ENCODE measurements at places on chromosomes 2 and 18.

GRCh38 chr2:10961490-10961875 lies 49.7 kb downstream of the KCNF1 start:
- H3K27ac ChIP-seq: no peak overlapping the region
- DNase-seq: no peak
- no peaks in the 10 kb centered on the region for H3K36me3 ChIP-seq
- peaks cover 35% of the 10 kb centered on the region for H3K4me1 ChIP-seq
- H3K27me3 ChIP-seq: peaks cover 29% of the 10 kb centered on the region
- no peak overlapping the region for H3K4me3 ChIP-seq

GRCh38 chr2:122875091-122875865 lies 1119.8 kb downstream of the TSN start:
- no peaks in the 10 kb centered on the region for H3K4me1 ChIP-seq
- no peak for DNase-seq
- no peak overlapping the region for H3K4me3 ChIP-seq
- H3K27me3 ChIP-seq: no peaks in the 10 kb centered on the region

- no peak for DNase-seq
- H3K27ac ChIP-seq: no peak overlapping the region
- no peaks in the 10 kb centered on the region for H3K4me1 ChIP-seq
- peaks cover 4% of the 10 kb centered on the region for H3K36me3 ChIP-seq
- no peaks in the 10 kb centered on the region for H3K27me3 ChIP-seq
These were observed 1104.2 kb downstream of the BCL11A start for GRCh38 chr2:59449274-59449673.

DNA sequence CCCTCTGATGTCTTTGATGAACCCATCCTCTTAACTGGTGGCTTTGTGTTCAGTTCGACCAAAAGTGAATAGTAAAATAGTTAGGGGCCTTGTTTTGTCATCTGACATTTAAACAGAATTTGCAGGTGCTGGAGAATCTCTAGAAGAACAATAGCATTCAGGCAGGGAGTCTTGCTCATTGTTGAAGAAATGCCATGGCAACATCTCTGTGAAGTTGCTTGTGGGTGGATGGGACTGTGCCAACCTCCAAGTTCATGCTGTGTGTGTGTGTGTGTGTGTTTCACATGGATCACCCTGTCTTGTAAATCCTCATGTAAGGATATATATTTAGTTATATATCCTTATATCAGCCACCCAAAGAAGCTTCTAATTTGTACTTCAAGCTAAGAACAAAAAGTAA lies 66.7 kb downstream of the SKA1 start:
- no peak for DNase-seq
- no peaks in the 10 kb centered on the region for H3K4me1 ChIP-seq
